NCI-H460 (cell line): ENCODE measurements at places on chromosomes 5 and 9.

- no peak for DNase-seq
Observed at GRCh38 chr5:122264610-122265009, 47.4 kb upstream of the SNCAIP start.

- DNase-seq, result no peak
Observed at GRCh38 chr9:99138424-99139284, 33.7 kb downstream of the TGFBR1 start.

DNA sequence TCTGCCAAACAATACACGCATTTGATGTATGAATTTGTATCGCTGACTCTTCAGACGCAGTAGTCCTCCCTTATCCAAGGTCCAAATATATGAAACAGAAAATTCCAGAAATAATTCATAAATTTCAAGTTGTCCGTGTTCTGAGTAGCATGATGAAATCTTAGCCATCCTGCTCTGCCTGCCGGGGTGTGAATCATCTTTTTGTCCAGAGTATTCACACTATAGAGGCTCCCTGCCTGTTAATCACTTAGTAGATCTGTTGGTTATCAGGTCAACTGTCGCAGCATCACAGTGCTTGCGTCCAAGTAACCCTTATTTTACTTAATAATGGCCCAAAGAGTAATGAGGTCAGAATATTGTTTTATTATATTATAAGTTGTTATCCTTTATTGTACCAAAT, 268.1 kb downstream of the DOCK8 start:
- DNase-seq, result no peak

DNA sequence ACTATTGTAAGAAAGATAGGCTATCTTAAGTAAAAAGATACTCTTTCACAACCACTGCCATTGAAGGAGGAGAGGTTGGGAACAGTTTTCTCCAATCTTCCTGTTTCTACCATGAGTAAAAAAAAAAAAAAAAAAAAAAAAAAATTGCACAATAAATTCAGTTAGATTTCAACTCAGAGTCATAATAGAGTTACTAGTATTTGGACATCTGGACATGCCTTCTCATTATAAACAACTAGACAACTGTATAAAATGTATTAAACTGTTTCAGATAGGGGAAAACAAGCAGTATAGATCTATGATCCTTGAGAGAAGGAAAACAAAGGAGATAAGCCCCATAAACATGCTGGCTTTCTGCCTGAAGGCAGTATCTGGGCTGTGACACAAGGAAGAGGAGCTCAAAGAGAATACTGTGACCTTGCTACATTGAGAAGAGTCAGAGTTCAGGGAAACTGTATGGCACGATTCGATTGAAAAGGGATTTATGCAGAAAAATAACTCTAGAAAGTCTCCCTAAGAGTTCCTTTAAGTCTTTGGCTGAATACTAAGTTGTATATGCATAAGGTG, 249.2 kb upstream of the POU5F2 start:
- no peak for DNase-seq

DNA sequence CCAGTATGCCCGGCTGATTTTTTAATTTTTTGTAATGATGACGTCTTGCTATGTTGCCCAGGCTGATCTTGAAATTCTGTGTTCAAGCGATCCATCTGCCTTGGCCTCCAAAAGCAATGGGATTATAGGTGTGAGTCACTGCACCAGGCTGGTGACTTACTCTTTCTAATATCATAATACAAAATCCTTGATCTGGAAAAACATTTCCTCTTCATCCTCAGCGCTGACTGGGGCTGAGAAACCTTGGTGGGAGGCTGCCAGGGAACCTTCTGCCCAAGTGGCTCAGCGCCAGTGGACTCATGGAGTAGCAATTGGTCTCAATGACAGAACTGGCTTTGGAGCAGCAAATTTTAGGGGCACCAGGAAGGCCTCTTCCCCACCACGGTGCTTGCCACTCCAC, 17.5 kb upstream of the SEMA4D start:
- DNase-seq, result no peak

GRCh38 chr5:17893026-17893635, 258.9 kb downstream of the TAF11L14 start:
- DNase-seq, result no peak

DNA sequence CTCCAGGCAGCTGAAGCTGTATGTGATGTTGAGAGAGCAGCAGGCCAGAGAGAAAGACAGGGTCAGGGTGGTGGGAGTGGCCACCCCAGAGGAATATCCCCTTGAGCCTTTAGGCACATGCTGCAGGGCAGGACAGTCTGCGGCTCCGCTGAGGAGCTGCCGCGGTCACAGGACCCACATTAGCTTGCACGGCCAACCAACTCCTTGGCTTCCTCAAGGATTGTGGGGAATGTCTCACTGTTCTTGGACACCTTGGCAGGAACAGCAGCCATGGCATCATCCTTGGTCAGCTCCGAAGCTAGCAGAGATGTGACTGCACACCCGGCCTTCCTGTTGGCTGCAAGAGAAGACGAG, 27.8 kb downstream of the PCDHGC5 start:
- DNase-seq, result no peak

GRCh38 chr9:38720083-38720745, at the start of gene FAM240B:
Gene FAM240B (minus strand): TSS chr9:38720133. CDS start chr9:38703999, 16,134 bp downstream.
- DNase-seq, result no peak

GRCh38 chr5:135560858-135561257, 17.9 kb downstream of the CXCL14 start:
- DNase-seq, result peak; percentile 70

DNA sequence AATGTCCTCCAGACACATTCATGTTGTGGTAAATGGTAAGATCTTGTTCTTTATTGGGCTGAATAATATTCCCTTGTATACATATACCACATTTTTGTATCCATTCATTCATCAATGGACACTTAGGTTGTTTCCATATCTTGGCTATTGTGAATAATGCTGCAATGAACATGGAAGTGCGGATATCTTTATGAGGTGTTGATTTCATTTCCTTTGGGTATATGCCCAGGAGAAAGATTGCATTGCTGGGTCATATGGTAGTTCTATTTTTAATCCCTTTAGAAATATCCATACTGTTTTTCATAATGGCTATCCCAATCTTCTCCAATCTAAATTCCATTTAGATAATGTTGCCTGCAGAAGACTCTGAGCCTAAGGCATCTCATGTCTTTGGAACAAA, 78.0 kb upstream of the TNC start:
- no peak for DNase-seq

DNA sequence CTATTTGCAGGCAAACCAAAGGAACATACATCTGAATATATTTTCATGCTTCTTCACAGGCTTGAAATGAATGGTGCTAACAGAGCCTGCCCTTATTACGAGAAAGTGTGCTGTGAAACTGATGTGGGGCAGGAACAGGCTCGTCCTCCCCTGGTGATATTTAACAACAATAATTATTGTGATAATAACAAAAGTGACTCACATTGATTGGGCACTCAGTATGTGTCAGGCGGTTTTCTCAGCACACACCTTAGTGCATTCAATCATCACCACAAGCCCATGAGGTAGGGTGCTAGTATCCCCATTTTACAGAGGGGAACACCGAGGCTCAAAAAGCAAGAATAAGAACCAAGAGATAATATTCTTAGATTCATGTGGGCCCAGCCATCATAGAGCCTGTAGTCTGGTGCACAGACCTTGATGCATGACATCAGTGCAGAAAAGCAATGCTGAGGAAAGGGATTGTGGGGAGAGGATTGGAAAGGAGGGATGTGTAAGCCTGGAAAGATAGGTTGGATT, 18.1 kb upstream of the BOD1 start:
- DNase-seq, result no peak

GRCh38 chr5:108818613-108819272, 71.0 kb downstream of the FER start:
- DNase-seq, result no peak

DNA sequence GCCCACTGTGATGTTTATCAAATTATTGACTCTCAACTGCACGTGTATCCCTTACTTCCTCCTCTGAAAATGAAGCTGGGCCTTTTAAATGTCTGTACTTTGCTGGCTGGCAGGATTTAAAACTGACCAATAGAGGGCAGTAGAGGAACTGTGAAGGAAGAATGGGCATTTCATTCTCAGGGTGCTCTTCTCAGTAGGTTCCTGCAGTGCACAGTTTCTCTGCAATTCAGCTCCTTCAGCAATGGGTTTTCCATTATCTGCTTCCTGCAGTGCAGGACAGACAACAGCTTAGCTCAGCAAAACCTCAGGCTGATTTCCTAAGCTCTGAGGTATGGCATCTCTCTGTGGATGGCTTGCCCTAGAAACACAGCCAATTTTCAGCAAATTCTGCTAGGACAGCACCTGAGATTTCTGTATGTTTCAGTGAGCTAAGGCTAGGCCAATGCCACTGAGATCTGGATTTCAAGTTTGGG, 298.4 kb upstream of the PRDM9 start:
- DNase-seq, result peak; percentile 41

- DNase-seq, result no peak
Observed at GRCh38 chr9:81729135-81729534, 39.8 kb upstream of the TLE1 start.

GRCh38 chr5:118711727-118712126, 276.6 kb downstream of the DTWD2 start:
- DNase-seq, result no peak

DNA sequence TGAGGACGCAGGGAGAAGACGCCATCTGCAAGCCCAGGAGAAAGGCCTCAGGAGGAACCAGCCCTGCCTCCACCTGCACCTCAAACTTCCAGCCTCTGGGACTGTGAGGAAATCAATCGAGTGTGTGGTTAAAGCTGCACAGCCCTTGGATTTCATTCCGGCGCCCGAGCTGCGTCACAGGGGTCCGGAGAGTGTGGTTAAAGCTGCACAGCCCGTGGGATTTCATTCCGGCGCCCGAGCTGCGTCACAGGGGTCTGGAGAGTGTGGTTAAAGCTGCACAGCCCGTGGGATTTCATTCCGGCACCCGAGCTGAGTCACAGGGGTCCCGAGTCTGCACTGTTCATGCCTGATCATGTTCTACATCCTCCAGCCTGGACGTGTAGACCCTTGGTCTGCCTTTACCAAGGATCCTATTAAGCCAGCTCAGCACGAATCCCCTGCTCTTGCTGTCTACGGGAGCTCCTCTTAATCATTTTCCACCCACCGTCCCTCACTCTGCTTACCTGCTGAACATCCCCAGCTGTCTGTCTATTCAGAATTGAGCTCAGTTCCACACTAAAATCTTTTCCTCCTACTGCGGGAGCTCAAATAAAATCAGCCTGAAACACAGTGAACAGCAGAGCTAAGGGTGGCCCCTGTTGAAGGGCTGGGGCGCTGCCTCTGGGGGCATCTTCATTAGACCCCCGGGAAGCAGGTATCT, 73.0 kb upstream of the OLFM1 start:
- DNase-seq, result no peak

DNA sequence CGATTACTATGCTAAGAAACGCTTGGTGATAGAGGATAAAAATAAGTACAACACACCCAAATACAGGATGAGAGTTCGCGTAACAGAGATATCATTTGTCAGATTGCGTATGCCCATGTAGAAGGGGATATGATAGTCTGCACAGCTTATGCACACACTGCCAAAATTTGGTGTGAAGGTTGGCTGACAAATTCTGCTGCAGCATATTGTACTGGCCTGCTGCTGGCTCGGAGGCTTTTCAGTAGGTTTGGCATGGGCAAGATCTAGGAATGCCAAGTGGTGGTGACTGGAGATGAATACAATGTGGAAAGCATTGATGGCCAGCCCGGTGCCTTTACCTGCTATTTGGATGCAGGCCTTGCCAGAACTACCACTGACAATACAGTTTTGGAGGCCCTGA, 208.4 kb downstream of the PDZD2 start:
- DNase-seq, result no peak

DNA sequence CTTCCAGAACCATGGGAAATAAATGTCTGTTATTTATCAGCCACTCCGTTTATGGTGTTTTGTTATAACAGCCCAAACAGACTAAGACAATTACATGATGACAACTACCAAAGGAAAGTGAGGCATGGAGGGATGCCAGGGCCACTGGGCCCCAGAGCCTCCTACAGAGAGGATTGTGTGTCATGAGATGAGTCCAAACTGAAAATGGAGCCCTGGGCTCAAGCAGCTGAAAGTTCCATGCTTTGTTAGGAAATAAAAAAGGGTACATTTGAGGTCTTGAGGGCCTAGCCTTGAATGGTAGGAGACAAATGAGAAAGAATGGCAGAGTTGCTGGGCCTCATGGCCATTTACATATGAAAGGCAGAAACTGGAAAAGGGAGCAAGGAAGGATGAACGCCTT, 586.5 kb downstream of the CETN3 start:
- DNase-seq, result no peak

DNA sequence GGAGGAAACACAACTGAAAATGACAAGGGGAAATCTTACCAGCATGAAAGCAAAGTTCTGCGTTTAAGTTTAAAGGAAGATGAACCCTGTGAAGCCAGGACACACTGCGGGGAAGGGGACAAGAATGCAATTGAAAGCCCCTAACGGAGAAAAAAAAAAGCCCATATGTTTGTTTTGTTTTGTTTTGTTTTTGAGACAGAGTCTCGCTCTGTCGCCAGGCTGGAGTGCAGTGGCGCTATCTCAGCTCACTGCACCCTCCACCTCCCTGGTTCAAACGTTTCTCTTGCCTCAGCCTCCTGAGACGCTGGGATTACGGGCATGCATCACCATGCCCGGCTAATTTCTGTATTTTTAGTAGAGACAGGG, 2.9 kb downstream of the STK10 start:
- DNase-seq, result no peak

GRCh38 chr5:112059579-112060135, 302.7 kb upstream of the NREP start:
- DNase-seq, result no peak

GRCh38 chr9:68546596-68547390, 6.1 kb upstream of the TMEM252 start:
- no peak for DNase-seq

GRCh38 chr9:81374459-81375186, 314.7 kb downstream of the TLE1 start:
- DNase-seq, result no peak

DNA sequence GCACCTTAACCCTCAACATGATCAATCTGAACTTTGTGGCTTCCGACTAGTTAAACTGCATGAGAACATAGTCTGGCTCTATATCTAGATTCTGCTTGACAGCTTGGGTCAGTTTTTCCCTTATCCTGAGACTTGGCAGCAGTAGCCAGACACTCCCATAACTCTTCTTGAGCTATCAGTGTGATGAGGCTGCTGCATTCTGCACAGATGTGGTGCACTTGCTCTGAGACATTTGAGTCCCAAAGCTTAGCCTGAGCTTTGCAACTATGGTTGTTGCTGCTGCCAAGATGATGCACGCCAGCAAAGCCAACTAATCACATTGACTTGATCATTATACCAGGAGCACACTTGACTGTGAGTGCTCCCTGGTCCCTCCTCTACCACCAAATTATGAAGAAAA, 36.2 kb downstream of the MOCS2 start:
- no peak for DNase-seq

DNA sequence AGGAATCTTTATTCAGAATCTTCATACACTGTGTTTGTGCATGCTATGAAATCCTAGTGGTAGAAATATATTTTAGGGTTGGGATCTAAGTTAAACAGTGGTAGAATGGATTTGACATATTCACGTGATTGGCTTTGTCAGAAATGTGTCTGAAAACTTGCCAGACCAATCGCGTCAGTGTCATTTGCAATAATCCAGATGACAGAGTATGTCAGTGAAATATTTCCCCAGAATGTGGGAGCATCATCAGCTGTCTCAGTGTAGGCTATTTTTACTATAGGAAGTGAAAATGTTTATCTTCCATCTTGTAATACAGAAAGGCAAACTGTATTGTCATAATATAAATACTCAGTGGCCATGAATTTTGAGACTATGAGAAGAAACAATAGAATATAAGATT, 220.6 kb upstream of the EDIL3 start:
- DNase-seq, result no peak
